ENCODE measurements at places on chromosomes 2 and 18.

- DNase-seq = no peak
Observed at GRCh38 chr2:39492716-39493115, 55.6 kb upstream of the MAP4K3 start.

- DNase-seq = no peak
Observed at GRCh38 chr2:32484937-32485336, 128.1 kb downstream of the BIRC6 start.

GRCh38 chr2:241269707-241270520, 45.6 kb downstream of the HDLBP start:
- no peak for DNase-seq

DNA sequence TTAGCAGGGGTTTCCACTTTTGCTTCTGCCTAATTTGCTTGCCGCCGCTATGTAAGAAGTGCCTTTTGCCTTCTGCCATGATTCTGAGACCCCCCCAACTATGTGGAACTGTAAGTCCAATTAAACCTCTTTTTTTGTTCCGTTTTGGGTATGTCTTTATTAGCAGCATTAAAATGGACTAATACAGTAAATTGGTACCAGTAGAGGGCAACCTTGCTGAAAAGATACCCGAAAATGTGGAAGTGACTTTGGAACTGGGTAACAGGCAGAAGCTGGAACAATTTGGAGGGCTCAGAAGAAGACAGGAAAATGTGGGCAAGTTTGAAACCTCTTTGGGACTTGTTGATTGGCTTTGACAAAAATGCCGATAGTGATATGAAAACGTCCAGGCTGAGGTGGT, 216.1 kb upstream of the FSIP2 start:
- DNase-seq = no peak

GRCh38 chr2:24986372-24986771, 14.6 kb upstream of the DNAJC27 start:
- DNase-seq = no peak
